ENCODE measurements at places on chromosomes 2 and 18.

GRCh38 chr2:174522553-174522952 is 35.7 kb upstream of the GPR155 start:
- DNase-seq = no peak

- no peak for DNase-seq
These were observed 117.3 kb downstream of the MIB1 start for GRCh38 chr18:21857871-21858270.

- DNase-seq = no peak
These were observed 168.7 kb downstream of the ANKRD44 start for GRCh38 chr2:197141702-197142473.

DNA sequence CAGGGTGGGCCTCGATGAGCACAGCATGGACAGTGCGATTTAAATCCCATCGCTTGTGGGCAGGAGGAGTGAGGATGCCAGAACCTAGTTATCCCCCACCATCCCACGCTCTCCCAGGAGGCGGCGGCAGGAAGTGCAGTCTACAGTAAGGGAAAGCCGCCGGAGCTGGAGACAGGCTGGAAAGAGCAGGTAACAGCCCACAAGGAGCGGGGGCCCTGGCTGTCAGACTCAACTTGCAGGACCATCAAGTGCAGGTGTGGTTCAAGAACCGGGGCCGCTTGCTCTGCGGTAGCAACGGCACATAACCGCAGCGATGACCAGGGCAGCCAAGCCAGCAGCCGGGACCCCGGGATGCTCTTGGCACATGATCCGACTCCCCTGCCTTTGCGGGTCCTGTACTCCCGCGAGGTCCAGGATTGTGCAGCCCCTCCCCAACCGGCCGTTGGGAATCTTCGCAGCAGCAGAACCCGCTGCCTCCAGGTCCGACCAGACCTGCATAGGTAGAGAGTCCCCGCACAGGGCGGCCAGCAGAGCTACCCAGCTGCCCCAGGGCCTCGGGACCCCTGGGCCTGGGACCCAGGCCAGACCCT is 82.1 kb downstream of the BIN1 start:
- DNase-seq = no peak

GRCh38 chr18:8786483-8787370 is 81.4 kb downstream of the MTCL1 start:
- DNase-seq = no peak

GRCh38 chr18:74097803-74098202 is 49.8 kb downstream of the FBXO15 start:
- no peak for DNase-seq

DNA sequence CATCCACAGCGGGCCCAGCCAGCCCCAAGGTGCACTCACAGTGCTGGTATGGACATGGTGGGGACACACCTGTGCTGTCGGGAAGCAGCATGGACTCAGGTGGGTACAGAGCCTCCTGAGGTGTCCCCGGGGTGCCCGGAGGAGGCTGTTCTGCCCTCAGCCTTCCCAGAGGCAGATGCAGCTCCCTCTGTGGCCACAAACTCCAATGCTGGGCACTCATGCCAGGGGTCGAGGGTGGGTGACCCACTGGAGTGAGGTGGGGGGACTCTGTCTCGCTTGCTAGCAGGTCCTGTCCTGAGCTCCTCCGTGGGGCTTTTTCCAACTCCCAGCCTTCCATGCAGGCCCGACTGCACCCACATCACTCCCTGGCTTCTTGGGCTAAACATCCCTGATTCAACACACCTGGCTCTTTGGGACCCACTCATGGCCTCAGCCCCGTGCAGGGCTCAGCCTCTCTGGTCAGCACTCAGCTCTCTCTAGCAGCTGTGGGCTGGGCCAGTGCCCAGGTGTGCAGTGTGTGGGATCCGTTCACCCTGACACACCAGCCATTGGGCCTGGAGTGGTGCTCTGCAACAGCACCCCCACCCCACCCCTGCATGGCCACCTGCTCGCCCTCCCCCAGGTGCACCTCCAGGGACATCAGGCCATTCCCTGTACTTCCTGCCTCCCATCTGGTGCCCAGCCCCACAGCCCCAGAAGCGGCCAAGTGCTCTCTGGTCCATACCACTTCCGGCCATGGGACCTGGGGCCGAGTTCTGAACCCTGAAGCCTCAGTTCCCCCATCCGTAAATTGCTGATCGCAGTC is 16.0 kb downstream of the RAMP1 start:
- DNase-seq = no peak

DNA sequence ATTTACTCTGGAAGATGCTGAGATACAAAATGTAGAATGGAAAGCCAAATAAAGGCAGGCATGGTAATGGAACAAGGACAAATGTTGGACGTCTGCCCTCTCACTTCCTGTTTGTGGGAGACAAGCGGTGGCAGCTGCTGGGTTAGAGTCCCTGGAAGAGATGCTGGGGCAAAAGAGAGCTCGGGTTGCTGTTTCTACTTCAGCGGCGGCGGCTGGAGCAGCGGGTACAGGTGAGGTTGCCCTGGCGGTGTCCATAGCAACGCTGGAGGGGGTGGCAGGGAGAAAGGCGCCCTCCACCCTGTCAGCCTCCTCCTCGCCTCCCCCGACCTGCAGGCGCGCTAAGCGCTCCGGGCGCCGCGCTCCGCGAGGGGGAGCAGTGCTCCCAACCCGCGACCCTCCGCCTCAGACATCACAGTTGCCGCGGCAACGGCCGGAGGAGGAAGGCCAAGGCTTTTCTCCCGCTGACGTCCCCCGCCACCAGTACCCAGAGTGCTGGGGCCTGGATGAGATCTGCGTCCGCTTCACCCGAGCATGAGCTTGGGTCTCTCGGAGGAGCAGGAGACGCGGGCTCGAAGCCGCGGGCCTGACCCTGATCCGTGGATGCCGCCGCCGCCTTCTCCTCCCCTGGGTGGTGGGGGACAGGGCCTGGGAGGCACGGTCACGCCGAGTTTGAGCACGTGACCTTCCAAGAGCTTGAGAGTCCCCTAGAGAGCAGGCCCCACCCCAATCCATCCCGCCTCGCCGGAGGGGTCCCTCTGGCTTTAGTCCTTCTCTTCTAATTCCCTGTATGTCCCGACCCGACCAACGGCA is 65.6 kb downstream of the NOL4 start:
- DNase-seq = peak; percentile 8

- DNase-seq = no peak
These were observed 6.9 kb upstream of the ZFAND2B start for GRCh38 chr2:219199470-219200211.

- DNase-seq = no peak
These were observed 515.6 kb upstream of the NRP2 start for GRCh38 chr2:205166745-205167144.

- no peak for DNase-seq
These were observed 128.8 kb upstream of the TRIB2 start for GRCh38 chr2:12587729-12588522.

DNA sequence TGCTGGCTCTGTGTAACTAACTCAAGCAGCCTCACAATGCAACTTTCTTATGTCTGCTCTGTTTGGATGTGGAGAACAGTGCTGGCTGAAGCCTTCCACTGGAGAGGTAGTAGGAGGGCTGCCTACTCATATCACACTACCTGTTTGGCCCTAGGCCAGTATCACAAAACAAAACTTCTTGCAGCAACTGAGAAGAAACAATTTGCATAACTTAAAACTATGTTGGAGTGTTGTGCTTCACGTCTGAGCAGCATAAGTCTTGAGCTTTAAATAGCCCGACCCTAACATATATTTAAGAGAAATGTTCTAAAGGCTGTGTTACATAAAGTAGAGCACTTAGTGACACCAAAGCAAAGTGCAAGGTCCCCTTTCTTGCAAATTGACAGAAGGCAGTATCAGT is 204.9 kb upstream of the ACVR2A start:
- no peak for DNase-seq

DNA sequence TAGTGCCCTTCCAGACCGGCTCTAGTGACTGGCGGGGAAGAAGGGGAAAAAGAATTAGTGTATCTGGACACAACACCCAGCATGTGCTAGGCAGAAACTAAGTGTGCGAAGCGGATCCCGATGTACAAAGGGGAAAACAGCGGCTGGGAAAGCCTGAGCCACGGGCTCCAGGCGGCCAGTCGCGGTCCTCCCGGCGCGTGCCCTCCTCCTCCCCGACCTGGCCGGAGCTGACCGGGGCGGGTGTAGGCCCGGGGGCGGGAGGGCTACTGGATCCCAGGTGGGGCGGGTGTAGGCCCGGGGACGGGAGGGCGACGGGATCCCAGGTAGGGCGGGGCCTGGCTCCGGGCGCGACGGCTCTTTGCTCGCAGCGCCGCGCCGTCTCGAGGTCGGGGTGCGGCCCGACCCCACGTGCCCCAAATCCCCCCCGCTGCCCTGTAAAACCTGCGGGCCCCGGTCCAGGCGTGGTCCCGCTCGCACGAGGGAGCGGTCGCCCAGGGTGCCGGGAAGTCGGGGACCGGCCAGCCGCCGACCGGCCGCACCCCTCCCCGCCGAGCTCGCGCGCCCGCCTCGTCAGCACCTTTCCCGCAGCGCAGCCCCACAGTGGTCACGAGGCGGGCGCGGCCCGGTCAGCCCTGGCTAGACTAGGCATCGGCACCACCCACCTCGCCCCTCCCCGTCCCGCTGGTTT is 48.8 kb downstream of the C2orf42 start:
- DNase-seq = no peak

DNA sequence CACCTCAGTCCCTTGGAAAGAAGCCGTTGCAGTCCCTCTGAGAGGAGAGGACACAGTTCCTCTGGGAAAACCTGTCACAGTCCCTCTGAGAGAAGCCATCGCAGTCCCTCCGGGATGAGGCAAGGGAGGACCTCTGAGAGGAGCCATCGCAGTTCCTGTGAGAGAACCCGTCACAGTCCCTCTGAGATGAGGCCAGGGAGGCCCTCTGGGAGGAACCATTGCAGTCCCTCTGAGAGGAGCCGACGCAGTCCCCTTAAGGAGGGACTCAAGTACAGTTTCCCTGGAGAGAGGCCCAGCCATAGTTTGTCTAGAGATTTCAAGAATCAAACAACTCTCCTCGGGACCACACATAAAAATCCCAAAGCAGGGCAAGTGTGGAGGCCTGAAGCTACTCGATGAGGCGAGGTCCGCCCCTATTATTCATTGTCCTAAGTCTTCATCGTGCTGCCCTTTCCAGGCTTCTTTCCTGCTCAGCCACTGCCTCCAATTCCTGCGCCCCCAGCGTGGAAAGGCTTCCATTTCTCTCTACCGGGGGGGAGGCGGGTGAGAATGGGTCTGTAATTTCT is 630 bp upstream of the ZNF512 start:
- no peak for DNase-seq

DNA sequence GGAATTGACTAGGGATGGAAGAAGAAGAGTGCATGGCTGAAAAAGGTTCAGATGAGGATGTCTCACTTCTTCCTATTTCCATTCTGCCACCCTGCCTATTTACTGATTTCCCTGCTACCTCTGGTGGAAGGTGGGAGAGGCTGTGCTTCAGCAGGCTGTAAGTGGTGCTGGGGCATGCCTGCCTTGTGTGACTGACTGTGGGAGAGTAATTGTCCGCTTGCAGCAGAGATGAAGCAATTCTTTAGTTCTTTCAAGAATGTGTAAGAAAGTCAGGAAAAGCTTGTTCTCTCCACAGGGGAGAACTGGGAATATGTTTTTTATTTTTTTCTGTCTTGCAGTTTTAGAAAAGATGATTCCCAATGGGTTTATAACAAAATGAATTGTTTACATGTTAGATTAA is 72.5 kb upstream of the NYAP2 start:
- no peak for DNase-seq

DNA sequence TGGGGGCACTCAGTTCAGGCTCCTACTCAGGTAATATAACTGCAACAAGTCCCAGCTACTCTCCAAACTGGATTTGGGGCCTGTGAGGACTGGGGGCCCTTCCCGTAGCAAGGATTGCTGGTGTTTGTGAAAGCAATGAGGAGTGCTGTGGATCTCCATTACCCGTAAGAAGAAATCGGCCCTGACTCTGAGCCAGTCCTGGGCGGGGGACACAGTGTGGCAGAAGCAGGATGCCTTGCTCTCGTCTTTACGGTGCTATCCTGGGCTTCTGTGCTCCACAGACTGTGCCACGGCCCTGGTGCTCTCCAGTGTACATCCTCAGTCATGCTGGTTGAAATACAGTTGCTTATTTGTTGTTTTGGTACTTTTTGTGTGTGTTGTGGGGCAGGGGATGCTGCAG is 172.9 kb downstream of the NDUFA10 start:
- no peak for DNase-seq

DNA sequence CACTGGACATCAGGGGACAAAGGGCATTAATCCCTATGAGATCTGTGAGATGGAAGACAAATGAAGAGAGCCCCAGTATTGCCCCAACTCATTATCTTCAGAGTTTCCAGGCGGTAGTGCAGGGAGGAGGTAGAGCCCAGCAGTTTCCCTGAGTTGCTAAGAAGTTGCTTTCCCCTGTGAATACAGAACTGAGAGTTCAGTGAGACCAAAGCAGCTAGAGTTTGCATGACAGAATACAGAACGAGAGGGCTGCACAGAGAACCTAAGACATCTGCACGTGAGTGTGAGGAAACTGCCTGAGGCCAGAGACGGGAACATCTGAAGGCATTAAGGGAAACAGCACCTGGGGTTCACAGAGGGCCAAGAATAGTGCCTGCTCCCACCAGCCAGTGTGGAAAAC is 18.1 kb upstream of the PGAP1 start:
- no peak for DNase-seq

- DNase-seq = no peak
These were observed 75.4 kb downstream of the NCK2 start for GRCh38 chr2:105820151-105820550.

DNA sequence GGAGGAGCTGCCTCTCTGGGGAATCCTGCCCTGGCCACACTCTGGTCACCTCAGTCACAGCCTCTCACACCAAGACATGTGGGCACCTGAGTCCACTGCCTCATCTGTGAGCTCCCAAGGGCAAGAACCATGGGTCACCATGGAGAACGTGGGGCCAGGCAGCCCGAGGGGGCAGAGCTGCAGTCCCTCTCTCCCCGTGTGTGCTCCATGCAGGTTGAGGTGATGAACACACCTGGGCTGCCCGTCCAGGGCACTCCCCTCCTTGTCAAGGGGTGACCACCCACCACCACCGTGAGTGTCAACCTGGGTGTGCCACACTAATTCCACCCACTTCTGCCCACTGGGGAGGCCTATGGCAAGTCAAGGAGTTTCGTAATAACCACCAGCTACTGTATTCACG is 159.6 kb upstream of the RAB6C start:
- no peak for DNase-seq

DNA sequence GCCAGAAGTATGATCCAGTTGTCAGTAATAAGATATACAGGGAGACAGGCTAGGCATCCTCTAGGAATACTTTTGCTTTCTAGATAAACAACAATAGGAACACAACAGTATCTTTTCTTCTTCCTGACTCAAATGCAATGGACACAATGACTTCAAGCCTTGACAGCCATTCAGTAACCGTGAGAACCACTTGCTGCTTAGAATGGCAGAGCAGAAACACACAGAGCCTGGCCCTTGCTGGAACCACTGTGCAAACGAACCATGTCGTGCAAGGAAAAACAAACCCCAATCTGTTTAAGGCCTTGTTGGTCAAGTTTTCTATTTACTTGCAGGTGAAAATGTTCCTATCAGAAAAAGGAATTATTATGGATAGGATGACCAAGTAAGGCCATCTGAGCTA is 18.8 kb downstream of the TRIP12 start:
- DNase-seq = no peak

- DNase-seq = no peak
These were observed 3.6 kb downstream of the WDR43 start for GRCh38 chr2:28898048-28898447.

Data from retinal pigment epithelial cell (primary cell).